ENCODE measurements at places on chromosomes 6 and 20.

- DNase-seq, result no peak
Observed at GRCh38 chr20:52035977-52036376, 155.6 kb downstream of the ZFP64 start.

- DNase-seq, result no peak
Observed at GRCh38 chr20:45951925-45952834, 17.7 kb downstream of the PCIF1 start.

DNA sequence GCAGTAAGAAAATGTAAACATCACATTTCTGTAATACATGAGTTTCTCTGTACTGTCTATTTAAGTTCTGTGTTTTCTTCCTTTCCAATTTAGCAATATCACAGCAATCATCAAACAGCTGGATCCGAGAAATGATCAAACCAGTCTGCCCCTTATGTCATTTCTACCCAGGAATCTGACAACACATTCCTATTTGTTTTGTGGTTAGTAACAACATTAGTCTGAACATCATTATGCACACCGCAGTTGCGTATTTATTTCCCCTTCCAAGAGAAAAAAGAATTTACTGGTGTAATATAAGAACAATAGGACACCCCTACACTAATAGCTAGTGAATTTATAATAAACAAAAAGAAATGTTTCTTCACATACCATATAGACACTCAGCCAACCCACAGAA is 179.5 kb downstream of the BTBD9 start:
- DNase-seq, result no peak

GRCh38 chr20:44494266-44494665 is 18.6 kb downstream of the TTPAL start:
- no peak for DNase-seq

GRCh38 chr6:170314983-170315382 is 8.4 kb downstream of the FAM120B start:
- no peak for DNase-seq

GRCh38 chr6:113048741-113049140 is 701.6 kb downstream of the RFPL4B start:
- DNase-seq, result no peak

DNA sequence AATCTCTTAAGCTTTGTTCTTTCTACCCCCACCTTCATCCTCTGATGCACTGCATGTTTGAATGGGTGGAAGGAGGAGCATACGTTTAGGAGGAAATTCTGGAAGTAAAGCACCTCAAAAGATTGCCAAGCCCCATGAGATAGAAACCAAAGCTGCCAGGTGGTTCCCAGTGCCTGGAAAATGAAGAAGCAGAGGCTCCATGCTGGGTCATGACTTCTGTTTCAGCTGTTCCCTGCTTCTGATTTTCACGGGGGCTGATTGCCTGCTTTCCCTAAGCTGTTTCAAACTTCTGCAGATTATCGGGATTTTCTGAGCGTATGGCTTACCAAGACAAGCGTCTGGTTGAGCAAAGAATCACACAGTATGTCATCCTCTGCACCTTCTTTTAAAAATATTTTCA is 87.5 kb upstream of the SYNDIG1 start:
- no peak for DNase-seq

DNA sequence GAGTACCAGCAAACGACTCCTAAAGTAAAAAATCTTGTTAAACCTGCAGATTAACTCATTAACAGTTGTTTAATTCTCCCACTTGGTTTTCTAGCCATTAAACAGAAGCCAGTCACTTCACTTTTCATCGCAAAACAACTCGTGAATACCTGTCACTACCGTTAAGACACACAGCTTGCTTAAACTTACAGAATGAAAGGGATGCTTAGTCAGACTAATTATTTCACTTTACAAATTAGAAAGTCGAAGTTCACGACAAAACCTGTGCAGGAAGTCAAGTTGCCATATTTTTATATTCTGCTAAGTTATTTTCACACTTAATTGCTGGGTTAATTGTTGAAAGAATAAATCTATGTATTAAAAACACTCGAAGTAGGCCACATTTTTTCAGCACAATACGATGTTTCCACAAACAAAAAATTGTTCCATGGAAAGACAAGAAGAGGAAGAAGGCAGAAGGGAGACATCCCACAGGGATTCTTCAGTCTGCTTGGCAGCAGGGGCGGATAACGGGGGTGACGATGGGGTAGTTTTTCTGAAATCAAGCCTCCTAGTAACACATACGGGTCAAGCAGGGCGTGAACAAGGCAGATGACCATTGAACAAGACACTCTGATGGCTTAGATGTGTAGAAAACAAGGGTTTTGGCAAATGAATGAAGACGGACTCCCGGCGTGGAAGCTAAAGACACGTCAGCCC is 933 bp downstream of the SSR1 start:
- no peak for DNase-seq

GRCh38 chr6:149806127-149806526 is 56.6 kb downstream of the PCMT1 start:
- DNase-seq, result no peak

GRCh38 chr6:54614499-54615195 is 231.9 kb upstream of the FAM83B start:
- no peak for DNase-seq

GRCh38 chr6:128310451-128310850 is 209.9 kb downstream of the PTPRK start:
- DNase-seq, result no peak

GRCh38 chr20:62658593-62659178 is 16.4 kb downstream of the SLCO4A1 start:
- DNase-seq, result no peak

GRCh38 chr20:45346291-45346718 is 1.9 kb downstream of the SDC4 start:
- no peak for DNase-seq

DNA sequence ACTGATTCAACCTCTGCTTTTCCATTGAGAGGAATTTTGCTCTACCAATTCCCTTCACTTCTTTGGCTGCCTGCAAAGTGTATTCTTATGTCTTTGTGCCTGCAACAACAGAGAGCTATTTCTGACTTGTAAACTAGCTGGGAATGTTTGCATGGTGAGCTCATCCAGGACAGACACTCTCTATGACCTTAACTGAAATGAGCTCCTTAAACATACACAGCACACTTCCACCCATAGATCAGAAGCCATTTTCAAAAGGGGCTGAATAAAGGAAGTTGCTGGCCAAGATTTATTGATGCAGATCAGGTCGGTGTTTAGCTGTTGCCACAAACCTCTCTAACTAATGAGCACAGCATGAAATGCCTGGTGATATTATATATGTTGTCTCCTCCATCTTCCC is 377.7 kb downstream of the BTBD9 start:
- no peak for DNase-seq

DNA sequence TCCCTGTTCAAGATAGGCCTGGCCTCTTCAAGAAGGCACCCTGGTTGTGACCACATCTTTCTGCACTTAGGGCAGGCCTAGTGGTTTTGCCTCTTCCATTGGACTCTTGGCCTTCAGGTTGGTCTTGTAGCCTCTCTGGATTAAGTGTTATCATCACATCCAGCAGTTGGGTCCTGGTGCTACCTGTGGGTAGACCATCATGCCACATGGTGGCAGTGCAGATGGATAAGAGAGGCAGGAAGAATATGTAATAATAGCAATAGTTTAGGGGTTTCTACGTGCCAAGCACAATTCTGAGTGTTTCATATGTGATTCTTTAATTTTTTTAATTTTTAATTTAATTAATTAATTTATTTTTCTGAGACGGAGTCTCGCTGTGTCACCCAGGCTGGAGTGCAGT is 28.5 kb upstream of the SNRPB2 start:
- no peak for DNase-seq

- DNase-seq, result no peak
Observed at GRCh38 chr6:157240059-157240959, 83.0 kb downstream of the TMEM242 start.

DNA sequence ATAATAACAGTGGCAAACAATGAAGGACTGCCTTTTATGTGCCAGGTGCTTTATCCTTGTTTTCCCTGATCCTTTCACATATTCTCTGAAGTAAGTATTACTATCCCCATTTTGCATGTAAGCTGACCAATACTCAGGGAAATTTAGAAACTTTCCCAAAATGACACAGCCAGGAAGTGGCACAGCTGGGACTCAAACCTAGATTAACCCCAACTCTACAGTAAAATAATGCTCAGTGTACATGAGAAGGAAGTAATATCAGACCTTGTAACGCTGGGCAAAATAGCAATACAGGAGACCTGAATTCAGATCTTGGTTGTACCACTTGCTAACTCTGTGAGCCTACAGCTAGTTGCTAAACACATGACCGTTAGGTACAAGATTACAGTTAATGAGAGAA is 26.8 kb upstream of the NRSN1 start:
- no peak for DNase-seq

DNA sequence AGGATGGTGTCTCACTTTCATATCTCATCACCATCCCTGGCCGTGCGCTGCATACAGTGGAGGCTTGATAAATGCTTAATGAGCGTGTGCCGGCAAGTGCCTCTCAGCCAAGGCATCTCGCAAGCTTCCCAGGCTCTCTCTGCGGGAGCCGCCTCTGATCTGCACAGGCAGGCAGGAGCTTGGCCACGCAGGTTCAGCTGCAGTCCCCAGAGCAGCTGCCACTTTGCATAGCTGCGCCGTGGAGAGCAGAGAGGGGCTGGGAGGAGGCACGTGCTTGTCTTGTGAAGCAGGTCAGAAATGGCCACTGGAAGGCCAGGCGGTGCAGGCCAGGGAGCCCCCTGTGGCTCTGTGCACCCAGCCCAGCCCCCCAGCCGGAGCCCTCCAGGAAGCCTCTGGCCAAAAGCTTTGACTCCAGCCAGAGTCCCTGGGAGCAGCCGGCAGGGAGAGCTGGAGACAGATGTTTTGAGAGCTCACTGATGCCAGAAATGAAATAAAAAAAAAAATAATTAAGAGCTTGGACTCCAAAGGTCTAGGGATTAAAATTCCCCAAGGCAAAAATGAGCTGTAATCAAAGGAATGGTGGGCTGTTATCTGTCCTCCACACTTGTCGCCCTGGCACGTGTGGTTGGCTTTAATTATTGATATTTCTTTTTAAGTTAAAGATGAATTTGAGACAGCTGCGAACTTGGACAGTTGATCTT is 377.0 kb downstream of the CDH4 start:
- DNase-seq, result no peak

GRCh38 chr6:82567621-82568020 is 204.0 kb downstream of the TPBG start:
- DNase-seq, result no peak

DNA sequence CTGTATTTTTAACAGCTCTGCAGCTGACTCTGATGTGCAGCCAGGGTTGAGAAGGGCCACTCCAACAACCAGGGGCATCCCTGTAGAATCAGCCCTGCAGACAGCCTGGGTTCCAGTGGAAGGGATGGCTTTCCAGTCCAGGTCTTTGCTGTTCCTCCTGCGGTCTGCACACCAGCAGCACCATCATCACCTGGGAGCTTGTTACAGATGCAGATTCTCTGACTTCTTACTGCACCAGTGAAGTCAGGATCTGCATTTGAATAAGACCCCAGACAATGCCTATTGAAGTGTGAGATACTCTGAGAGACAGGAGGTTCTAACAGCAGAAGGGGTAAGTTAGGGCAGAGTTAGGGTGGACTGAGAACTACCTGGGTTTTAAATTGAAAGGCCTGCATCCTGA is 151.3 kb downstream of the F13A1 start:
- DNase-seq, result no peak

GRCh38 chr6:25060522-25060921 is 124.8 kb upstream of the RIPOR2 start:
- DNase-seq, result no peak

DNA sequence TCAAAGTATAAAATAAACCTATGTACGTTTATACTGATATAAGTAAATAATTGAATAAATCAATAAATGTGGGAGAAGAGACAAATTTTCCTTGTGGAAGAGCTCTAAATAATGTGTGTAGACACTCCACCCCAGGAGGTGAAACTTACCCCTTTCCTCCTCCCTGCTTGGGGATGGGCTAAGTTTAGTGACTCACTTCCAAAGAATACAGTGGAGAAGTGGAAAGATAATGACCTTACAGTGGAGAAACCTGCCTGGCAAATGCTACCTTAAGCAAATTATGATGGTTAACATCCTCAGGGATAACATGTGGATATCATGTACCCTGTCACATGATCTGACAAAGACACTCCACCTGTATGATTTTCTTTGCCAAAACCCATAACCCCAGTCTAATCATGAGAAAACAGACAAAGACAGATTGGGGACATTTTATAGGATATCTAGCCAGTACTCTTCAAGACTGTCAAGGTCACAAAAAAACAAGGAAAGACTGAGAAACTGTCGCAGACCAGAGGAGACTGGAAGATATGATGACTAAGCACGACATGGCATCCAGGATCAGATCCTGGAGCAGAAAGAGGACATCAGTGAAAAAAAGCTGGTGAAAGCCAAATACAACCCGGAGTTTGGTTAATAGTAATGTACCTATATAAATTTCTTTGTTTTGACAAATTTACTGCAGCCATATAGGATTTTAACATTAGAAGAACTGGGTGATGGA is 195.5 kb upstream of the PRDM1 start:
- no peak for DNase-seq

GRCh38 chr6:169793408-169793807 is 42.0 kb downstream of the ERMARD start:
- no peak for DNase-seq

- DNase-seq, result no peak
Observed at GRCh38 chr6:113375950-113376846, 480.9 kb upstream of the MARCKS start.

GRCh38 chr6:33170176-33171015 is 21.9 kb downstream of the COL11A2 start:
- no peak for DNase-seq

DNA sequence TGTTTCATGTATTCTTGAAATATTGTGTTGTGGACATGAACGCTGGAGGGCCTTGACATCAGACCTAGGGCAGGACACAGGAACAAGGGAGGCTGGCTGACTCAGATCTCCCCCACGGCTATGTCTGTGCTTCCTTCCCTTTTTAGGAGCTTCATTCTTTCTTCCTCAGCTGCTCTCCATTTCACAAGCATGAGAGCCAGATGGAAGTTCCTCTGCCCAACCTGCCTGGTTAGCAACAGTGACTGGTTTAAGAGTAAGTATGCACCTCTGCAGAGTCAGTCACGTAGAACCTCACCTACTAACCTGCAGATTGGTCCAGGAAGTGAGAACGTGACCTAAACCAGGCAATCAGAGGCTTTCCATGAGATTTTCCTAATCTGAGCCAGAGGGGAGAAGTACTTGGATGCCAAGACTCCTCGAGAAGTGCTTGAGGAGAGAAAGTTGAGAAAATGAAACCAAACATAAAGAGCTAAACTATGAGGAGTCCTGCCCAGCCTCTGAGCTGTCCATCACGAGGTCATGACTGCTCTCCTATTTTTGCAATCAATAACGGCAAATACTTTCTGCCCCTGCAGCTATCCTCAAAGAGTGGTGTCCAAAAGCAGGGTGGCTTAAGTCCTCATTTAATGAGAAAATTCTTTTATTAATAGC is 465.2 kb upstream of the CITED2 start:
- no peak for DNase-seq
